ENCODE measurements at places on chromosomes 3 and 15.

GRCh38 chr3:196707566-196707965 lies 4.5 kb downstream of the CEP19 start:
- DNase-seq, result no peak

GRCh38 chr15:82698711-82699345 lies 10.8 kb downstream of the AP3B2 start:
- DNase-seq, result no peak

DNA sequence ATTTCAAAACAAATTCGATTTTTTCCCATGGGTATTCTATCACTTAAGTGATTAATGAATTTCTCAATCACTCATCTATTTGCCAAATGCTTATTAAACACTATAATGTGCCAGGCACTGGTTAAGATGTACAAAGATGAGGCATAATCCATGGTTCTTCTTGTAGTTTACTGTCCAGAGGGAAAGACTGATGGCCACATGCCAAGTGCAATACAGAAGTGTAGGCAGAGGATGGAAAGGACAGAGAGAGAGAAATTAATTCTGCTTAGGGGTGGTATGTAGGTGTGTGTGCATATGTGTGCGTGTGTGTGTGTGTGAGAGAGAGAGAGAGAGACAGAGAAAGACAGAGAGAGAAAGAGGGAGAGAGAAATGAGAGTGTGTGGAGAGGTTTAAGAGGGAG lies 120.8 kb upstream of the CCNL1 start:
- DNase-seq, result no peak

DNA sequence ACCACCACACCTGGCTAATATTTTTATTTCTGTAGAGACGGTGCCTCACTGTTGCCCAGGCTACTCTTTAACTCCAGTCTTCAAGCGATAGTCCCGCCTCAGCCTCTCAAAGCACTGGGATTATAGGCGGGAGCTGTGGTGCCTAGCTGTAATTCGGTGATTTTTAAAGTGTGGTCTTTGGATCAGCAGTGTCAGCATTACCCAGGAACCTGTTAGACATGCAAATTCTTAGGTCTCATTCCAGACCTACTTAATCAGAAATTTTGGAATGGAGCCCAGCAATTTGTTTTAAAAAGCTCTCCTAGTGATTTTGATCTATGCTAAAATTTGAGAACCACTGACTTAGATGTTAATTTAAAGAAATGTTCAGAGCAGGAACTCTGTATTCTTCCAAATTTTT lies 51.9 kb downstream of the GOLM2 start:
- peak; percentile 53 for DNase-seq

DNA sequence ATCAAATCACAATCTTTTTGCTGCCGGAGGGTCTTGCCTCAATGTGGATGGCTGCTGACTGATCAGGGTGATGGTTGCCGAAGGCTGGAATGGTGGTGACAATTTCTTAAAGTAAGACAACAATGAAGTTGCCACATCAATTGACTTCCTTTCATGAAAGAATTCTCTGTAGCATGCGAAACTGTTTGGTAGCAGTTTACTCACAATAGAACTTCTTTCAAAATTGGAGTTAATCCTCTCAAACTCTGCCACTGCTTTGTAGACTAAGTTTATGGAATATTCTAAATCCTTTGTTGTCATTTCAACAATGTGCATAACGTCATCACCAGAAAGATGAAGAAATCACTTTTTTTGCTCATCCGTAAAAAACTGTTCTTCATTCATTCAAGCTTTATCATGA lies 65.8 kb downstream of the B3GNT5 start:
- no peak for DNase-seq

- DNase-seq, result no peak
These were observed 471.6 kb upstream of the SGO1 start for GRCh38 chr3:20657560-20657959.

- peak; percentile 20 for DNase-seq
These were observed 45.2 kb downstream of the CMC1 start for GRCh38 chr3:28286595-28286994.

DNA sequence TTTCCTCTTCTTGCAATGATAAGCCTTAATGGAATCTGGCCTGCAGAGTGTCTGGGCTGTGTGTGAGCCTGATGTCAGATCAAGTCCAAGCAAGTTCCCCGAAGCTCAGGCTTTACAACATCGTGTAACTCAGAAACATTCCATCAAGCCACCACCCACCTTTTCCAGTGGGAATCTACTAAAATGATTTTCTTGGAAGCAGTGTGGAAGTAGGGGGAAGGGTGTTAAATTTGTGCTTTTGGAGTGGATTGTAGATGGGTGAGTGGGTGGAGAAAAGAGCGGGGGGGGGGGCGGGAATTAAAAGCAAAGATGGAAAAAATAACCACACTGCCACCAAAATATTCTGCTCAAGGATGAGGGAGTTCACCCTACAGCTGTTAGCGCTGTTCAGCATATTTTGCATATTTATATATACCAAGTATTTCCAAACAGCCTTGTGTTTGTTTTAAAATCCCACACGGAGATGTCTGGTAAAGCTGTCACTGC lies 53.6 kb downstream of the VGLL3 start:
- peak; percentile 55 for DNase-seq

DNA sequence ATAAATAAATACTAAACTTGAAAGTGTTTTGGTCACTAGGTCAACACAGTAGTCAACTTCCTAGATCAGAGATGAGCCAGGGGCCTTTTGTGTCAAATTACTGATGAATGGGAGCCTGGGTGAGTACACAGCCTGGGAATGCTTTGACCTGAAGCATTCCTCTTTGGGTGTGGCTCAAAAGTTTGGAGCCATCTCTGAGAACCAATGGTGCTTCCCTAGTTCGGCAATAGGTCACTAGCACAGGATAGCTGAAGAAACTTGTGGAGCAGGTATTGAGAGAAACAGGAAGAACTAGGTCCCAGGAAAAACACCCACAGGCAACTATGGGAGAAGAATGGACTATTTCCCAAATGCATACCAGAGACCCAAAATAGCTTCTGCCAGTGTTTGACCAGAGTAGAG lies 56.6 kb upstream of the PLXND1 start:
- DNase-seq, result no peak

DNA sequence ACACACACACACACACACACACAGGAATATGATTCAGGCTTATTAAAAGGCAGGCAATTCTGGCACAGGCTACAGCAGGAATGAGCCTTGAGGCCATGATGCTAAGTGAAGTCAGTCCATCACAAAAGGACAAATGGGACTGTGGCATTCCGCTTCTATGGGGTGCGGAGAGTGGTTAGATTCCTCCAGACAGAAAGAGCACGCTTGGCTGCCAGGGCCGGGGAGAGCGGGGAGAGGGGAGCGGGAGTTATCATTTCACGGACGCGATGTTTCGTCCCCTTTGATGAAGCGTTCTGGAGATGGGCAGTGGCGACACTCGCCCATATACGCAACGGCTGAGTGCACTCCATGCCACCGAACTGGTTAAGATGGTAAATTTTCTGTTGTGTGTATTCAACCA lies 58.5 kb upstream of the FAM174B start:
- DNase-seq, result peak; percentile 51

- DNase-seq, result no peak
These were observed 168.5 kb downstream of the SV2B start for GRCh38 chr15:91268510-91268909.

DNA sequence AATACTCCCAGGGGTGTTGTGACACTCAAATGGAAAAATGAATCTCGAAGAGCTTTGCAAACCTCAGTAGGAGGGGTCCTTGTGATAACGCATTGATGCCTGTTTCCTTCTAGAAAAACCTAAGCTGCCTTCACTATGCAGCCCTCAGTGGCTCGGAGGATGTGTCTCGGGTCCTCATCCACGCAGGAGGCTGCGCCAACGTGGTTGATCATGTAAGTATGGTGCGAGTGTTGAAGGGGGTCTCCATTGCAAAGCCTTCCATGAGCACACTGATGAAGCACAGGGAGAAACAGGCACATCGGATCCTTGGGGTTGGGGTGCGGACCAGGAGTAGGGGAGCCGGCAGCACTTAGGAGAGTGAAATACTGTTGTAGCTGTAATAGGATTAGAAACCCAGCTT lies 22.3 kb downstream of the ANKDD1A start:
- no peak for DNase-seq

DNA sequence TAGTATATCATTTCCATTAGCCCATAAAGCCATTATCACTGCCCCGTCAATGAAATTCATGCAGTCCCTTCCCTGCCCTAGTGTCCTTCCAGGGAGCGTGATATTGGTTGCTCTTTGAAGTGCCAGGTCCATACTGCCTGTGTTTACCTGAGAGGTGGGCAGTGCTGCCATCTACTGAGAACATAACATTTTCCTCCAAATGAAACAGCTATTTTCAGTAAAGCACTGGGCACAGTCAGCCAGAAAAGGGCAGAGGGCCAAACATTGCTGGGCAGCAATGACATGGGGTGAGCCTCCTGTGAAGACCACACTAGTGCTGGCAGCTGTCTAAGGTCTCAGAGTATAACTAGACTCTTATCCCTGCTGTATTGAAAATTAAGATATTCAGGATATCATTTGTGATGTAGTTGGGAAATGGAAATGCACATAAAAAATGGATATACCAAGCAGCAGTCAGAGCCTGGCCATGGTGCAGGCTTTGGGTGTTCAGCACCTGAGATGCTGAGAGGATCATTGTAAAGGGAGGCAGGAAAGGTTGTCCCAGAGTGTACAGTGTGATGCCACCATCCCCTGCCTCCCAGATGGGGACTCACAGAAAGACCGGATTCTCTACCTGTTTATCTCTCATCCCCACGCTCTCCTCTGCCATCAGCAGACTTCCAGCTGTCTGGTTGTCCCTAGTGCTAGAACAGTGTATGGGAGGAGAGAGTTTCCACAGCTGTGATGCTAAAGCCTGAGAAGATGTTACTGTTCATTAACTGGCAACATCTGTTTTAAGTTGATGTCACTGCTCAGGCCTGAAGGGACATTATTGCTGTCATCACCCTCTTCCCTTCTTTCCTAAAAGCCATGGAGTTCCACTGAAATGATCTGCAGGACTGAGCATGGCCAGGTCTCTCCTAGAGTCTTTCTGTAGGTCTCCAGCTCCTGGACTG lies 108.8 kb downstream of the ARNT2 start:
- no peak for DNase-seq

- DNase-seq, result no peak
These were observed 20.3 kb upstream of the ANXA2 start for GRCh38 chr15:60418096-60418495.

- peak; percentile 4 for DNase-seq
These were observed 187.7 kb downstream of the SATB1 start for GRCh38 chr3:18237251-18238005.

- no peak for DNase-seq
These were observed 54.0 kb upstream of the GCNT3 start for GRCh38 chr15:59557581-59557980.

DNA sequence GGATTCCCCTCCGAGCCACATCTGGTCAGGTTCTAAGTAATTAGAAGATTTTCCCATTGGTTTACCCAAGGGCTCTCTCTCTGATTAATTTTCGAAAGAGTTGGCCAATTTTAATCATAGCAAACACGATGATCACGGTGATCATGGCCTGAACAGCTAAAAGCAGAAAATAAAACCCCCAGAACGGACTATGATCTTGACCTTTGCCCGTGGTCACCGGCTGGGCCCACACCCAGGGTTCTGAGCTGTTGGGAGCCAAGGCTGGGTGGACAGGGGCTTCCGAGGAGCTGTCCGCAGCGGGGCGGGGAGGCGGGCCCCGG lies 2.6 kb downstream of the GP5 start:
- DNase-seq, result no peak

GRCh38 chr15:66630801-66631351 lies 65.1 kb upstream of the LCTL start:
- DNase-seq, result no peak

GRCh38 chr3:63228087-63228486 lies 50.0 kb upstream of the SYNPR start:
- DNase-seq, result no peak

GRCh38 chr15:33963831-33964664 lies 4.2 kb upstream of the CHRM5 start:
- DNase-seq, result peak; percentile 27

- DNase-seq, result no peak
These were observed 155.0 kb upstream of the GPR149 start for GRCh38 chr3:154584974-154585373.

- DNase-seq, result no peak
These were observed 155.4 kb downstream of the ADAMTSL3 start for GRCh38 chr15:83809345-83809744.

- no peak for DNase-seq
These were observed 20.5 kb downstream of the TSC22D2 start for GRCh38 chr3:150428562-150428961.

- no peak for DNase-seq
These were observed 239.1 kb upstream of the SGO1 start for GRCh38 chr3:20425138-20425537.

GRCh38 chr3:103247459-103247858 lies 812.6 kb downstream of the ZPLD1 start:
- DNase-seq, result no peak

Measured in AG08396 (cell line).